Adipocyte (in vitro differentiated cells): ENCODE measurements at places on chromosomes 12 and 14.

- peak; percentile 94 for DNase-seq
Measured at GRCh38 chr12:103840876-103841689, at the start of gene NT5DC3. Gene NT5DC3 (minus strand): TSS chr12:103841234. CDS start chr12:103841156, 78 bp downstream.

DNA sequence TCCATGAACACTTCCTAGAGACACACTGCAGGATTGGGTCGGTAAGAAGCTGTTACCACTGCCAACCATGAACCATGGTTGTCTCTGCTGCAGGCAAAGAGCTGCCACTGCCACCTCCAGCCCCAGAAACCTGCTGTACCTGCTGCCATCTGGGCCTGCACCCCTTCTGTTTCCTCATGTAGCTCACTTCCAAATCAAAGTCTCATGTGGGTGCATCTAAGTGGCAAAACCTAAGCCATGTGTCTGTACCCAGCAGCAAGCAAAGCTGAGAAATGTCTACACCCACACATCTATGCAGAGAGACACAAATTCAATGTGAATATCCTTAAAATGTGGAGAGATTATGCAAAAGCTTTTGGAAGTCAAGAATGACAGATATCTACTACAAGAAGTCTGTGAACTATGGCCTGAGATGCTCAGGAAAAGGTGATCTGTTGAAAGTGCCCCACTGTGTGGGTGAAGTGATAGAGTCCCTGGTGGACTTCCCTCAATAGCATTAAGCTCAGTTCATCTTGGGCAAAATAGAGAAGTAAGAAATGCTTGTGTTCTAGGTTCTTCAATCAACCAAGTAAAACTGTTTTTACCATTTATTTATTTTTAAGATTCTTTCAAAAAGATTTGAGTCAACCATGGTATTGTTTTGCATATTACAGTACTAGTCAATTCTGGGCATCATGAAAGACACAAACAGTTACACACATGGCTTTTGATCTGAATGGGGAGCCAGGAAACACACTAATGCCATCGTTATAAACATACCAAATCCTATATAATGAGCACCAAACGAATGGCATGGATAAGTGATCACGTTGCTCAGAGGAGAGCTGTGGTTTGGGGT is 64.4 kb downstream of the FOS start:
- no peak for DNase-seq

GRCh38 chr14:94934276-94934810 is 164.4 kb upstream of the GSC start:
- DNase-seq = no peak

DNA sequence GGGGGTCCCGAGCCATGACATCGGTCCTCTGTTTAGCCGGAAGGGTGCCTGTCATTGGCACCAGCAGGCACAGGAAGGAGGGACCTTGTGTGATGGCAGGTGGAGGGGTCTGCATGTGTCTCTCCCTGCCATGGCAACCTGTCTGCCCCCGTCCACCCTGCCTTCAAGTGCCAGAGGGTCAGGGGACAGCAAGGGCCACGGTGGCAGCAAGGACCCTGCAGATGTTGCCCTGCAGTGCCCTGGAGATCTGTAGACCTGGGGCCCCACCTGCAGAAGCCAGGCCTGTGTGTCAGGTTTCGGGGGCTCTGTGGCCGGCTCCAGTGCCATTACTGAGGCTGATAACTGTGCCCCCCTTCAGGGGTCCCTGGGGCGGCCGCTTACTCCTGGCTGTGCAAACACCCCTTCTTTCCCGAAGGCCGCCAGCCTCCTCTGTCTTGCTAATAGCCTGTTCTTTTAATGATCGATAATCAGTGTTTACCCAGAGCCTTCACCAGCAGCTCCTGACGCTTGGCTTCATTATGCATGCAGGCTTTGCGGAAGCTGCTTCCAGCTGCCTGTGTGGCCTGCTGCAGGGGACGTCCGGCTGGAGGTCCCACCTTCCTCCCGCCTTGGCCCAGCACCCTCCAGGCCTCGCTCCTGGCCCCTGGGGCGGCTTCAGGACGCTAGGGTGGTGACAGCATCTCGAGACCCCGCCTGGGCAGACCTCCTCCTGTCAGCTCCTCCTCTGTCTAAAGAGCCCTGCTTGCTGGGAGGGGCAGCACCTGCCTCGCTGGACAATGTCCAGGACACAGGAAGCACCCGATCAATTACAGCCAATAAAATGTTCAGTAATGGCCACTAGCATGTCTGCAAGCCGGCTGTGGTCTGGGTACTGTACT is 153.0 kb downstream of the KIF26A start:
- no peak for DNase-seq

DNA sequence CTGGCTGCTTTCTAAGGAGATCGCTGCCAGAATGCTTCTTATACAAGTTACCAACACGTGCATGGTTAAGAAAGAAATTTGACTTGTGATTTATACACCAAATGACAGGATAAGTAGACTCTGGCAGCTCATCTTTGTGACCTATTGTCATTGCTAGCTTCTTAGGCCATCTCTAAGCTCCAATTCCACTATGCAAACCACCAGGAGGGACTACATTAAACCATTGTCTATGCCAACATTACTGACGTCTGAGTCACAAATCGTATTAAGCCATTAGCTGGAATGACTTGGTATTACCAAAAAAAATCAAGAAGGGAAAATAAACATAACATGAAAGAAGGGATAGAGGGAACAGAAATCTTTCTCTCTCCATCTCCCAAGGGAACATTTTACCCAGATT is 15.8 kb upstream of the VPS33A start:
- DNase-seq = peak; percentile 49

- DNase-seq = peak; percentile 5
Measured at GRCh38 chr12:16605642-16606116, 283 bp downstream of the LMO3 start.

- DNase-seq = no peak
Measured at GRCh38 chr14:69261761-69262331, 1.9 kb downstream of the GALNT16 start.

DNA sequence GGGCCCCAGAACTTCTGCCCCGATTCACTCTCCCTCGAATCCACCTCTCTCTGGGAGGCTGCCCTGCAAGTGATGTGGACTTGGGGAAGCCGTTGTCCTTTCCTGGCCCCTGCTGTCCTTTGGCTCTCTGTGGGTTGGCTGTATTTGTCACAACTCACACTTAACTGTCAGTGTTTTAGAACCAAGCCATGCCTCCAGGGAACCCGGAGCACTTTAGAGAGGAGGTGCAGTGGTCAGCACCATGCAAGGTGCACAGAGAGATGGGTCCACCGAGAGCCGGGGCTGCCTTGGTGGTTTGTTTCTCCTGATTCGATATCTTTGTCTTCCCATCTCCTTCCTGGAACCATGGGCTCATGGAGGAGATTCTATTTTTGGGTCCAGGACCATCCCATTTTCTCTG is 129.5 kb upstream of the RTL1 start:
- DNase-seq = no peak

GRCh38 chr12:29035112-29035511 is 114.0 kb upstream of the FAR2 start:
- no peak for DNase-seq

DNA sequence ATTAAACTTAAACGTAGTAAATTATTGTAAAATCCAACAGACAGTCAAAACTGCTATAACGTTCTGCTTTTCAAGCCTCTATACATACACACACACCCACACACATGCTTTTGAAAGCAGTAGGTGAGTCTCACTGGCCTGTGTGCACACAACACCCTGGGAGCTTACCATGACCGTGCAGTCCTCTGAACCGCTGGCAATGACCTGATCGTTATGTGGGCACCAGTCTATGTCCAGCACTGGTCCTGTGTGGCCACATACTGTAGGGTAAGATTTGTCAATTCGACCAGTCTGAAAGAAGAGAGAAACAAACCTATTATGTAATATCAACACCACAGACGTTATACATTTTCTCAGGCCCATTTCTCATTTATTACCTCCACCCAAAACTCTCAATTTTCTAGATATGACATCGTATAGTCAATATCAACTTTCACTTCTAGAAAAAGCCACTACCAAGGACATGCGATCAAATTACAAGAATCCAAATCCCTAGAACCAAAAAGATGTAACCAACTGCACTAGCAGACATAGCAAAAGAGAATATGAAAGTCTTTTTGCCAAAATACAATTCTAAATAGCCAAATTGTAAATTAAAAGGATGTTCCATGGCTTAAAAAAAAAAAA is 44.5 kb upstream of the SELPLG start:
- no peak for DNase-seq

- DNase-seq = no peak
Measured at GRCh38 chr12:7039403-7039802, 21.1 kb upstream of the C1S start.

- DNase-seq = no peak
Measured at GRCh38 chr12:101828463-101829196, 2.1 kb downstream of the GNPTAB start.

DNA sequence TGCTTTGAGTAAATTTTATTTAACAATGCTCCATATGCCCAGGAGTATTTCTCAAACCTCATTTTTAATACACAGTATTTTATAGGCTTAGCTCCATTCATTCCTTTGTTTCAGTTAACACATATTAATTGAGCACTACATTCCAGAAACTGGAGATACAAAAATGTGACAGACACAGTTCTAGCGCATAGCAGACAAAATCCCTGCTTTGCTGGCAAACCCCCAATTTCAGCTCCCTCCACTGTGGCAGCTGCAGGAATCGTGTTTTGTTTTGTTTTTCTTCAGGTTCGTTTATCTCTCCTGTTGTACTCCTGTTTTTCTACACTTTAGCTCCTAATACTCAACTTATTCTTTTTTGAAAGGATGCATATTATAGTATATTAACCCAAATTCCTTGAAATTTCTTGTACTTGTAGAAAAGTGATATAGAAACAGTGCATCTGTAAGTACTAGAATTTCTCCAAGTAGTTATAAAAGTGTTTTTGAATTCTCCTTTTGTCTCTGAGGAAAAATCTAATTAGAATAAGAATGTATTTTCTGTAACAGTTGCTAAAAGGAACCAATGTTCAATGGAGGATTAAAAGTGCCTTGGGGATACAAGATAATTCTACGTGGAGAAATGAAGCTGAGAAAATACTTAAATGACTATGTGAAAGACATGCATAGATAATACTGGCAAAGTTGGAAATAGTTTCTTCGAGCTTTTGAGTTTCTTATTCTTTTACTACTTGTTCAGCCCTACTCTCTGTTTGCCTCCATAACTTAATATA is 6.4 kb upstream of the RAB21 start:
- no peak for DNase-seq

- DNase-seq = no peak
Measured at GRCh38 chr14:100069161-100069800, 4.1 kb downstream of the EVL start.

DNA sequence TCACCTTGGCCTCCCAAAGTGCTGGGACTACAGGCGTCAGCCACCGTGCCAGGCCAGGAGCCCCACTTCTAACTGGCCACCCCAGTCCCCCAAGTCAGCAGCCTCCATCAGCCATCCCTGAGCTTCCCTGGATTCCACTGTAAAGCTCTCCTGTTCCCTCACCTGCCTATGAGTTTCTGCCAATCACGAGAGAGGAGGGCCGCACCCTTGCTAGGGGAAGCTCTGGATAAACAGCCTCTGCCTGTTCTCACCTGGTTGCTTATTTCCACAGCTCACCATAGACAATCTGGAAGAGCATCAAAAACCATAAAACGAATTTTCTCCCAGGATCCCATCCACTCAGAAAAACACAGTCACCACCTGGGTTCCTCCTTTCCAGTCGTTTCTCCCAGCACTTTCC is 5.0 kb downstream of the CDCA4 start:
- no peak for DNase-seq

GRCh38 chr12:64618953-64619590 is 8.8 kb downstream of the RASSF3 start:
- peak; percentile 90 for DNase-seq

DNA sequence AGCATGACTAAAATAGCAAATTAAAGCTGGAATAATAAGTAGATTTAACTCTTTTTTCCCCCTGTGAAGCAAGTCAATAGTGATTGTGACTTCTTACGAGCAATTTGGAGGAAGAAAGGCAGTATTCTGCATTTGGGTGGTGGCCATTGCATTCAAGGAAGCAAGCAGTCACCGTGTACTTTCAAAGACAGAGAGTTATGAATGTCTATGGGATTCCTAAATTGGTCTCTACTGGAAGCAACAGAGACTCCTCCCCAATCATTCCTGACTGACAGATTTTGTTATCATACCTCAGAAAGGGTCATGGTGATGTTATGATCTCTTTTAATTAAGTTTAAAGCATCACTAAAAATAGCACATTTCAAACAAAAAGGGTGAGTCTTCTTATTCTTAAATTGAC is 287.2 kb upstream of the KITLG start:
- DNase-seq = no peak

GRCh38 chr14:102911541-102911951 is 10.9 kb upstream of the AMN start:
- no peak for DNase-seq

- DNase-seq = no peak
Measured at GRCh38 chr14:99475660-99476059, 5.0 kb downstream of the SETD3 start.

DNA sequence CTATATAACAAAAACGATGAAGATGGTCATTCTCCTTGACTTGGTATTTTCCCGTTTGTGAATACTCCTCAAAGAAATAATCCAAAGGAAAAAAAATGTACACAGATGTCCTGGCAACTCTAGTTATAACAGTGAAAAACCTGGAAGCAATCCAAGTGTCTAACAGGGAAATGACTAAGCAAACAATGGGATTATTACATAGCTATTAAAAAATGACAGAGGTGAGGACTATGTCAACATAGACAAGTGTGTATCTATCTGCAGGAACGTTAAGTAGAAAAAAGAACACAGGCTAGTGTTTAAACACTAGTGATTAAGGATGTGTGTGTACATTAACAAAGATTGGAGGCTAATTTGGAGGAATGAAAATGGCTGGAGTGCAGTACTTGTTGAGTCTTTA is 5.9 kb upstream of the APOLD1 start:
- peak; percentile 52 for DNase-seq

- peak; percentile 53 for DNase-seq
Measured at GRCh38 chr14:64566651-64567122, 16.9 kb downstream of the PPP1R36 start.

GRCh38 chr12:127286281-127286680 is 980.7 kb upstream of the TMEM132C start:
- DNase-seq = no peak

DNA sequence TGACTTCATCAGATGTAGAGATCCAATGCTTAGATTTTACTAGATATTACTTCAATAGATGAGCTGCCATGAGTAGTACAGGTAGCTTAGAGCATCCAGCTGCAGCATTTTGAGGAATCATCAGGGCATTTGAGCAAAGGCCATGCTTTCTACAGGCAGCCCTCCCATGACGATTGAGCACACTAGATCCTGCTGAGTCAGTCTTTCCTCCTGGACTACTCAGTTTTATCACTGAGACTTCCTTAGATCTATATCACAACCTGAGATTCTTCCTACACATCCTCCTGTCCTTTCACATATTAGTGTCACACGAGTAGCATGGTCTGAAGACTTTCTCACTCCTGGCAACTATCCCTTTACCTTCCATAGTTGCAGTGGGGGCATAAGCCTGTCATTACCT is 1401.8 kb downstream of the FSCB start:
- no peak for DNase-seq

- no peak for DNase-seq
Measured at GRCh38 chr12:131090274-131091210, 136.8 kb downstream of the ADGRD1 start.

DNA sequence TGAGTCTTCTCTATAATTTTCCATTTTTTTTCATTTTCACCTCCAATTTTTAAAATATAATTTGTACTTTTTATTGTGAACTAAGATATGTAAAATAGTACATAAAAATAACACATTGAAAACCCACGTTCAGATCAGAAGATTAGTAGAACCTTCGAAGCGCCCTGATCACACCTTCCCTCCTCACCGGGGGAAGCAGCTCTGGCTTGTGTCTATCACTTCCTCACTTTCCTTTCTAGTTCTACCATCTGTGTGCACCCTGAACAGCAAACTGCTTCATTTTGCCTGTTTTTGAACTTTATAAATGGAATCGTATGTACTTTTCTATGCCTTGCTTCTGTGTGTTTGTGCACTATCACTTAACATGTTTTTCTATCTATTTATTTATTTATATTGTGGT is 11.8 kb upstream of the CD27 start:
- DNase-seq = no peak
